ENCODE measurements at places on chromosomes 3 and 15.

GRCh38 chr15:54482251-54482650, 504.0 kb downstream of the UNC13C start:
- DNase-seq: no peak

- no peak for DNase-seq
Observed at GRCh38 chr15:36218991-36219390, 360.4 kb upstream of the CDIN1 start.

- DNase-seq: no peak
Observed at GRCh38 chr3:183210341-183210740, 42.7 kb upstream of the B3GNT5 start.

DNA sequence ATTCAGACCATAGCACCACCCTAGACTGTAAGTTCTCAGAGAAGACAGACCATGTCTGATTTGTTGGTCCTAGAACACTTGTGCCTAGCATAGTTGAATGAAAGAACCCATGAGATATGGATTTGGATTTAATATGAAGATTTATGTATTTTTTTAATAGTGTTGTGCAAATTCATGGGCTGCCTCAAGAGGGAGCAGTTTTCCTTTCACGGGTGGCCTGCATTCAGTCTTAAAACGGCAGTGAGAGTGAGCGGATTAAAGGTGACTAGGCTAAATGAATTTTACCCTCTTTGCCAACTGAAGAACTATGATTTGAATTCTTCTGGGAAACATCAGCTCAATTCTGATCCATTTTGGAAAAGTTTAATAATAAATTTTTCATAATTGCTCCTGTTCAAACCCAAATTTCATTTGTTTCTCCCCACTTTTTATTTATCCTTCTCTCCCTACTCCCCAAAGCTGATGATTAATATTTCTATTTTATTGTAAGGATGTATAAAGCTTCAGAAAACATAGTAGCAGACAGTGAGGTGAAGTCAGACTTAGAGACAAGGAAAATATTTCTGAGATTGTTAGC, 67.3 kb downstream of the MORC1 start:
- DNase-seq: no peak

DNA sequence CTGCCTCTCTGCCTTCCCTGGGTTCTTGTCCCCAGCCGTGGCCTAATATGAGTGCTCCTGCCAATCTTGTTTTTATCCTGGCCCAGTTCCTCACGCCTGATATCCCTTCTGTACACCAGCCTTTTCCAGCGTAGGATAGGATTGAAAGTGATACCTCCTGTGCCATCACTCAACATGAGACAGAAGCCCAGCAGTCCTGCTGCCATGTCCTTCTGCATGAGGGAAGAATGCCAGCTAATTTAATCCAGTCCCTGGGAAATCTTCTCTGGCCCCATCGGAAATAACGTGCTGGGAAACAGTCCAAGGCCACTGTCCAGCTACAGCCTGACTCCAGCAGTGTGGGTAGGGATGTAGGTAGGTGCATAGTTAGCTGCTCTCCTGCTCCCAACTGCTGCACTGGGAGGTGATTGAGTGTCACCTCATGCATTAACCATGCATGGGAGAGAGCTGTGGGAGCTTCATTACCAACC, 92.0 kb upstream of the TPM1 start:
- DNase-seq: no peak
